ENCODE measurements at places on chromosomes 16 and 17.
A peak's percentile ranks its signal among the peaks of the same experiment; 100 is the strongest.

DNA sequence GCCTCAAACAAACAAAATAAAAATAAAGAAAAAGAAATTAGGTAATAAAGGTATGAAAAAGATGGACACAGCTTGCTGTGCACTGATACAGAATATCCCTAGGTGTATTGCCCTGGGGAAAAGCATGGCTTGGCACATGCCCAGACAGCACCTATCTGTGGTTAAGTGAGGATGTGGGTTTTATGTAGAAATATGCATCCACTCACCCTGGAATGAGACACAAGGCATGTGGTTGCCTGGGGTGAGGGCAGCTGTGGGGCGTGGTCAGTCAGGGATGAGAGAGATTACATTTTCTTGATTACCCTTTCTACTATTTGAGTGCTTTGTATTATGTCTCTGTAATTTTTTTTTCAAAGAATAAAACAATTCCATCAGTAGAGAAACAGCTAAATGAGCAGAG lies 6.9 kb downstream of the PLLP start:
- DNase-seq = peak; percentile 64

DNA sequence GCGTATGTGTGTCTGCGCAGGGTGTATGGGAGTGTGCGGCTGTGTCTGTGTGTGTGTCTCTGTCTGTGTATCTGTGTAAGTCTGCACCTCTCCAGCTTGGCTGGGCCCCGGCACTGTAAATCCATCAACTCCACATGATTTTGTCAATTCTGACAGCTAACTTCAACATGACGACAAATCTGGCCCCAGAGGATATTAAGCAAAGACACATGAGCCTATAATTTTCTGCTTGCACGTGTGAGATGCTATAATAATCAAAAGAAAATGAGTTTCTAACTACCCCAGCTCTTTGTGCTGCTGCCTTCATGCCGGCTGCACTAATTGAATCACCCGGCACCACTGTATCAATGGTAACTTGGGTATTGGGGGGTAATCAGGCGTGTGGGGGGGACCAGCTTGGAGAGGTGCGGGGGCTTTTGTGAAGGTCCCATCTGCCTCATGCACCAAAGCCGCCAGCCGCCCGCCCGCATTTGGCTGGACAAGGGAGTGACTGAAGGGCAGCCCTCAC lies 57.6 kb upstream of the LHX1 start:
- no peak for DNase-seq

DNA sequence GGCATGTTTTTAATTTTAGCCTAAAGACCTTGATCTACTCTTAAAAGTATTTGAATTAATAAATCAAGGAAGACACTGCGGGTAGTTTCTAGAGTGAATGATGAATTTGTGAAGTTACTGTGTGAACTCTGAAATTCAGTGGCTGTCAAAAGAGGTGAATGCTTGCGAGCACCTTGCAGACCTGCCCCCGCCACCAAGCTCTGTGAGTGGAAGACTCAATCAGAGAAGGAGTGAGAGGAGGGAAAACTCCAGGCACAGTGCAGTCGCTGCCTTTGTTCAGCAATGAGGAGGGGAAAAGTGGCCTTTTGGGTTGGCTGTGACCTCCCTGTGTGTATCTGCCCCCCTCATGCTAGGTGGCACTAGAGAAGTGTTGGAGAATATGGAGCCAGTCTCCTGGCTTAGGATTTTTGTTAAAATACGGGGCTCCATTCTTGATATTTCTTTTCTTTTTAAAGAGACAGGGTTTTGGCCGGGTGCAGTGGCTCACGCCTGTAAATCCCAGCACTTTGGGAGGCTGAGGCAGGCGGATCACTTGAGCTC lies 53.0 kb downstream of the LDHD start:
- no peak for DNase-seq

GRCh38 chr16:3021449-3022207 lies 1.5 kb downstream of the TNFRSF12A start:
- DNase-seq = peak; percentile 98

GRCh38 chr16:1379304-1380076 lies 27.8 kb downstream of the GNPTG start:
- peak; percentile 66 for DNase-seq

GRCh38 chr17:34527908-34528470 lies 51.4 kb upstream of the TMEM132E start:
- DNase-seq = no peak

- no peak for DNase-seq
These were observed 7.3 kb downstream of the ATP2A3 start for GRCh38 chr17:3956983-3957382.

DNA sequence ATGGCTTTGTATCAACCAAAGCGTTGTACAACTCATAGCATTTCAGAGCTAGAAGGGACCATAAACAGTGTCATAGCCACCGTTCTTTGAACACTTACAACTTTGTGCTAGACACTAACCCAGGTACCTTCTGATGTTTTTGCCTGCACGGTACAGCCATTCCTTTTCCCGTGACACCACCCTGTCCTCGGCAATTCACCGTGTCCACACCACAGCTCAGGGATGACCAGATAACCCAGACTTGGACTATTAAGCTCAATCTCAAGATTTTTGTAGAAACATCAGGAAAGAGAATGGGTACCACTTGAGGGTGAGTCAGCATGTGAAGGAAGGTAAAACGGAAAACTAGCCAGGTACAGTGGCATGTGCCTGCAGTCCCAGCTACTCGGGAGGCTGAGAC lies 9.8 kb upstream of the CBFB start:
- no peak for DNase-seq

DNA sequence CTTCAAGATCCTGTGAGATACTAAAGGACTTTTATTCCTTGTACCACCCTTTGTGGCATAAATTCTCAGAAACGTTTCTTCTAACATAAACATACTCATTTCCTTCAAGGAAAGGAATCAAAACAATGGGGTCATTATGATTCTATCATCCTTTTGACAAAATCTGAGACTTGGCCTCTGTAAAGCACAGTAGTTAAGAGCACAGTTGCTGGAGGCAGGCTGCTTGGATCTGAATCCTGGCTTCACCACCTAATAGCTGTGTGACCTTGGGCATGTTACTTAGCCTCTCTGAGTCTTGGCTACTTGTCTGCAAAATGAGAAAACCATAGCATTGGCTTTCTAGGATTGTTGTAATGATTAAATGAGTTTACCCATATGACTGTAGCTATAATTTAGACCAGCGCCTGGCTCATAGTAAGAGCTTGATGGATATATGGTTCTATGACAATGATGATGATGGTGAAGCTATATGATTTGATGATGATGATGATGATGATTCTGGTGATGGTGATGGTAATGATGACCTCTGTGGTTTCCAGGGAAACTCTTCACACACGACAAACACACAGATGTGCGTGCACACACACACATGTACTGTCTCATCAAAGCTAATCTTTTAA lies 6.1 kb upstream of the KRT31 start:
- DNase-seq = no peak

GRCh38 chr17:1882836-1883235 lies 53.0 kb downstream of the RPA1 start:
- peak; percentile 40 for DNase-seq

GRCh38 chr16:85169333-85170065 lies 57.2 kb upstream of the CIBAR2 start:
- peak; percentile 29 for DNase-seq

DNA sequence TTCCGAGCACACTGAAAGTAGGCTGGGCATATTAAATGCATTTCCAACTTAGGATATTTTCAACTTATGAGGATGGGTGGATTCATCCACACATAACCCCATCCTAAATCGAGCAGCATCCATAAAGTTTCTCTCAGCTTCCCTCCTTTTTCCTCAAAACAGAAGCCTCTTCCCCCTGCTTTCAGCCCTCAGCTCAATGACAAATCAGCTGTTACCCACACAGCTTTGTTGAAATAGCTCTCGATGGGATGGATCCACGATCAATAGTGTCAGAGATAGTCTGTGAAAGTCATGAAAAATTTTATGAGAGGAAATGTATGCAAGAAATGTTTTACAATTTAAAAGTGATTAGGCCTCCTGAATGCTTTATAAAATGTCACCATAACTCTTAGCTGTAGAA lies 2.5 kb downstream of the DHX33 start:
- DNase-seq = no peak

- no peak for DNase-seq
These were observed 59.7 kb downstream of the RNF112 start for GRCh38 chr17:19470530-19471261.

- DNase-seq = peak; percentile 85
These were observed 133.7 kb downstream of the RAB11FIP4 start for GRCh38 chr17:31524926-31525800.

DNA sequence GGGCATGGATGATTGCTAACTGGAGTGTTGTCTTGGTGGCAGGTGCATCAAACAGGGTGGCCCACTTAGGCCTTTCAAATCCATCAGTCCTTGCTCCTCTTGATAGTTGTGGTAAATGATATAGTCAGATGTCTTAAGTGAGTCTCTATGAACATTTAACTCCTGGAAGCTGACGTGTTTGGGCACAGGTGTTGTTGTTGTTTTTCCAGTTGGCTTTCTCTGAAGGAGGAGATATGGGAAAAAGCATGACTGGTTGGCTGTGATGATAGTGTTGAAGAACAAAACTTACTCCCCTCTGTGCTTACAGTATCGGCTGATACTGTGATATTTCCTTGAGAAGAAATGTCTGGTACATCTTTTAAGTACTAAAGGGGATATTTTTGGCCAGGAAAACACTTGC lies 18.0 kb downstream of the TNRC6A start:
- no peak for DNase-seq

DNA sequence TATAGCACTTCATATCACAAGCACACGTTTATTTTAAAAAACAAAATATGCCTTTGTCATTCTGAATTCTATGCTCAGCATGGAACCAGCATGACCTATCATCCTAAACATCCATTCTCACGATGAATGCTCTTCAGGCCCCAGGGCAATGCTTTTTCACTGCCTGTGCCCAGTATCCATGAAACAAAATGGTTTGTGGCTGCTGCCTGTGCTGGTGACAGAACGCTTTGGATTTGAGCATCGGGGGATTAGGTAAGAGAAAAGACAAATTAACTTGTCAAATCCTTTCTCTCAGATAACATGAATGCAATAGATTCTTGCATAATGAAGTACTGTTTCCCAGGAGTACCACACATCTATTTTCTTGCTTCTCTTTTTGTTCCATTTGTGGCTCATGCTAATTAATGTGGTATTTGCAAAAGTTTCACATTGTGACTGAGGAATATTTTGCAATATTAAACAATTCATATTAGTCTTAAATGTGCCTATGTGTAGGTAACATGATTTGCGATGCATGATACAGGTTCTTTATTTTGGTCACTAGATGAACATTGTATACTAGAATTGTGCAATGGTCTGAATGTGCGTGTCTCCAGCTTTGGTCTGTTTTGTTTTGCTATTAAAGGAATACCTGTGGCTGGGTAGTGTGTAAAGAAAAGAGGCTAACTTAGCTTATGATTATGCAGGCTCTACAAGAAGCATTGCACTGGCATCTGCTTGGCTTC lies 25.8 kb upstream of the SRSF1 start:
- DNase-seq = no peak

DNA sequence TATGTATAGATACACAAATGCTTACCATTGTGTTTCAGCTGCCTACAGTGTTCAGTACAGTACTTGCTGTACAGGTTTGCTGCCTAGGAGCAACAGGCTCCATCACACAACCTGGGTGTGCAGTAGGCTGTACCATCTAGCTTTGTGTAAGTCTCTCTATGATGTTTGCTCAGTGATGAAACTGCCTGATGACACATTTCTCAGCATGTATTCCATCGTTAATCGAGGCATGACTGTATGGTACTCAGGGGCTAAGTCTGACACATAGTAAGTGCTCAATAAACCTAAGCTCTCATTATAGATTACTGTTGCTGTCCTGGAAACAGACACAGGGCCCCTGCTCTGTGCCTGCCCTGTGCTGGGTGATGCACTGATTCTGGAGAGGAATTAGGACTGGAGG lies 18.1 kb downstream of the KCNJ12 start:
- peak; percentile 22 for DNase-seq
